ENCODE measurements at places on chromosomes 4 and X.

DNA sequence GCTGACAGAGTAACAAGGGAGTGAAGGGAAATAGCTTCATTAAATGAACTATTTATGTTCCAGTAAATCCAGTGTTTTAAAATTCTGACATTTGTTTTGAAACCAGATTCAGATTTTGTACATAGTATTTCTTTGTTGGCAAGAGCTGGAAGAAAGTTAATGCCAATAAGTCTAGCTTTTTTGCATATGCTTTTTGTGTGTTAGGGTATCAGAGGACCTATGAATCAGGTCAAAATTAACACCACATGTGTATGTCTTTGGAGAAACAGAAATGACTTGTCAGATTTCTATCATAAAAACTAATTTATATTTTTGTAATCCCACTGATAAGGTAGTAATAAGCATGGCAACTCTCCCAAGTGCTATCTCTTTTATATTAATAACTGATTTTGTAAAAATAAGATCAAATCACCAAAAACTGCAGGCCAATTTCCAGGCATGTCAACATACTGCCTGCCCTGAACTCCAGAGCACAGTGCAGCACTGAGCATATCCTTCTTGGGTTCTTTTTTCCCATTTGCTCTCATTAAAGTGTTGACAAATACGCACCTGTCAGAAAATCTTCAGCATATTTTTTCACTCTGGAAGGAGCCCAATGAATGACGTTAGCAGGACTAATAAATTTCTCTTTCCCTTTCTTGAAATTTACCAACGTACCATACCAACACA lies 65.5 kb downstream of the SH3RF1 start:
- DNase-seq = no peak

- DNase-seq = no peak
Measured at GRCh38 chrX:26352891-26353430, 137.0 kb downstream of the MAGEB5 start.

- no peak for DNase-seq
Measured at GRCh38 chrX:11375614-11376119, 82.5 kb downstream of the AMELX start.

GRCh38 chrX:124346877-124347241 lies 496 bp downstream of the SH2D1A start:
- no peak for DNase-seq

DNA sequence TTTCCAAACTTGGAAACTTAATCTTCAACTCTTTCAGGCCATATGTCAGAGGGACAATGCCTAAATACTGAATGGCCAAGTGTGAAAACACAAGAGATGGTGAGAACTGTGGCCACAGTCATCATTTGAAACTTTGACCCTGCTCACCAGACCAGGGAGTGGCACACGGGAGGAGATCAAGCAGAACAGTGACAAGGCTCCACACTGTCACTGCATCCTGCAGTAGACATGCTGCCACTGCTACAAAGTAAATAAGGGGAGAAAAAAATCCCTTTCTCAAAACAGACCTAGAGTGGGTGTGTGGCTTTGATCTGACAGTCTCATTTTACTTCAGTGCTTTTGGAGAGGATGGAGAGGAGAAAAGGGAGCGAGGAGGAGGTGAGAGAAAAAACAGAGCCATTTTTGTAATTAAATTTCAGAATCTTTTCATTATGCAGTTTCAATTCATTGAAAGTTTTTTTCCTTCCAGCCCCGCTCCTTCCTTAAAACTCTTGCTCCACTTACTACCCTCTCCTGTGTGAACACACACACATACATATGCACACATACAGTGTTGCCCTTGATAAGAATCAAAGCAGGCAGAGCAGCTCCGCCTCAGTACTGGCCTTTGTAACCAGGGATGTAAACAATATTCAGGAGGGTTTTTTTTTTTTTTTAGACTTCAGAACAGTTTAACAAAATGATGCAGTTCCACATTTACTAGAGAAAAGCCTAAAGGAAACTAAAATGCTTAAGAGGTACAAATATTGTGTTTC lies 34.4 kb downstream of the NEXMIF start:
- no peak for DNase-seq

GRCh38 chr4:109067508-109068235 lies 234.8 kb downstream of the COL25A1 start:
- DNase-seq = no peak

DNA sequence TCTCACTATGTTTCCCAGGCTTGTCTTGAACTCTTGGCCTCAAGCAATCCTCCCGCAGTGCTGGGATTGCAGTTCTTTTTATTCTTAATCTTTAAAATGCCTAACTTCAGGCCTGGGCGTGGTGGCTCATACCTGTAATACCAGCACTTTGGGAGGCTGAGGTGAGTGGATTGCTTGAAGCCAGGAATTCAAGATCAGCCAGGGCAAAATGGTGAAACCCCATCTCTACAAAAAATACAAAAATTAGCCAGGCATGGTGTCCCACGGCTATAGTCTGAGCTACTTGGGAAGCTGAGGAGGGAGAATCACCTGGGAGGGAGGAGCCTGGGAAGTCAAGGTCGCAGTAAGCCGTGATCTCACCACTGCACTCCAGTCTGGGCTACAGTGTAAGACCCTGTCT lies 45.9 kb downstream of the PLS3 start:
- DNase-seq = no peak

DNA sequence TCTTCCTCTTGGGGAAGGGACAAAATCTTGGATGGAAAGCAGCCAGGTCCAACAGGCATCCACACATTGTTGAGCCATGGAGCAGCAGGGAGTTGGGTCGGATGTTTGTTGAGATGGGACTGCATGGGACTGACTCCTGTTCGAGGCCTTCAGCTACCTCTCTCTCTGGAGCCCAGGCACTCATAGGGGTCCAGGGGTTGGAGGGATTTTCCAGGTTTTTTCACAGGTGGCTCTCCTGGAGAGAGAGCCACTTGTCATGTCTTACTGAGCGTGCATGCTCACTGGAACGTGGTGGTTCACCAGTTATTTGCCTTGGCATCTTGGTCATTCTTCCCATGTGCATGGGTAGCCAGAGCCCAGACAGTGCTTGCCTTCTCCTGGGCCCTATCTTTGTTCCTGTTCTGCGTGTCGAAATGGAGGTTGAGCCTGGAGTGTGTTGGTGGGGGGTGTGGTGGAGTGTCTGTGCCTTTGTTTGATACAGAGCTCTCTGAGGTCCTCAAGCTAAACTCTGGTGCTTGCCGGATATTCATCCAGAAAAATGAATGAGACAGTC lies 60.6 kb downstream of the NBDY start:
- no peak for DNase-seq

GRCh38 chrX:153633048-153633447 lies 14.0 kb upstream of the DUSP9 start:
- no peak for DNase-seq

DNA sequence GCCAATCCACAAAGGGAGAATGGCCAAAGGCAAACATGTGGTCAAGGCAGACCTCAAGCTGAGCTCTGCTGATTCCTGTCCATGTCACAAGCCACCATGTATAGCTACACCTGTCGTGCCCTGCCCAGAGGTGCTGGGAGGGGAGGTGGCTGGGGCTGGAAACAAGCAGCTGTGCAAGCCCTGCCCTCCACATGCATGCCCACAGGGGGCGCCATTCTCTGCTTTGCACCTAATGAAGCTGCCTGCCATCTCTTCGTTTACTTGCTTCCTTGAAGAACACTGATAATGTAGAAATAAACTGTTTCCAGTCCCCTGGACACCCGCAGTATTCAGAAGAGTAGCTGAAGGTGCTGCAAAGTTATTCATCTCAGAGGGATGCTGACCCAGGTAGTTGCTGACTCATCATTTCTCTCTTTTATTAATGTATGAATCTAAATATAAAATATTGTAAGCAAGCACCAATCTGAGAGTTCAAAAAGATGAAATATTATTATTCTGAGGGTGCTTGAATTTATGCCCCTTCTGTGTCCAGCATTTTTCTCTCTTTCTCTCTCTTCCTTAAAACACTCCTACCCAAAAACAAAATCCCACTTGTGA lies 278.6 kb downstream of the ADGRA3 start:
- no peak for DNase-seq

DNA sequence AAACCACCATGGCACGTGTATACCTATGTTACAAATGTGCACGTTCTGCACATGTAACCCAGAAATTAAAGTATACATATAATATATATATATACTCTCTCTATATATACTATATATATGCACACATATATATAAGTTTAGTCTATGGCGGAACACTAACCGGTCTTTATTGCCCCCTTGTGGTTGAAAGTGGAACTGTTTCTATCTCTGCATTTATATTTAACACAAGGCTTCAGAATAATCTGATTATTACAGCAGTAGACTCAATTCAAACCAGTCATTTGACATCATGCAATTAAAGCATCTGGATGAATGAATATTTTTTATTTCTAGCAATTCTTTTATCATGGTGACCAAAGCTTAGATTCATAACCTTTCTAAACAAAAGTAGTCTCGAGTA lies 14.6 kb downstream of the RAB9B start:
- no peak for DNase-seq

DNA sequence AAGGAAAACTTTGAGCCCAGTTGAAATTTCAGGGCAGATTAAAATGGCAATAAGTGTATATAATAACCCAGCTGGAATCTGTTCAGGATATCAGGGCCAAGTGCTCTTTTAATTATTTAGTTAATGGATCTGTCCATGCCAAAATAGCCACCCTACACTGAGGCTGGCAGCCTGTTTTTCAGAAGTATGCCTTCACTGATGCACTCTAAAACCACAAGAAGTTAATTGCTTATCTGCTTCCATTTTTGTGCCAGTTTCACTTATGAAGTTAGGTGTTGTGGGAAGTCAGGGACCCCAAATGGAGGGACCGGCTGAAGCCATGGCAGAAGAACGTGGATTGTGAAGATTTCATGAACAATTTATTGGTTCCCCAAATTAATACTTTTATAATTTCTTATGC lies 960.3 kb downstream of the C4orf33 start:
- DNase-seq = no peak

DNA sequence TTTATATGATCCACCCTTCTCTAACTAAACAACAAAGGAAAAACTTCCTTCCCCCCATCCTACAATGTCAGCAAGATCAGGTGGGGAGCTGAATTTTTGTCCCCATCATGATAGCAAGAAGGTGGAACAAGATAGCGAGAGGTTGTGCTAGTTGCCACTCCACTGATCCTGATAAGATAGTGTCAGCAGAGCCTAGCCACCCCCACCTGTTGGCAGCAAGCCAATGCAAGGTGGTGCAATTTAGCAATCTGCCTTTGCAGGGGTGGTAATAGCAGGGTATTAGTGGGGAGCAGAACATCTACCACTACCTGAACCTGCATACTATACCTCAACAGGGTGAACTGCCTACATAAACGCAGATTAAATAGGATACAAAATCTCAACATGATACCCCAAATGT lies 80.2 kb upstream of the MAMLD1 start:
- no peak for DNase-seq

- DNase-seq = peak; percentile 24
Measured at GRCh38 chr4:88382621-88383020, 4.0 kb downstream of the HERC6 start.

GRCh38 chr4:83317671-83318070 lies 17.0 kb downstream of the HPSE start:
- no peak for DNase-seq

GRCh38 chr4:139738846-139739613 lies 73.4 kb downstream of the MGST2 start:
- DNase-seq = no peak

DNA sequence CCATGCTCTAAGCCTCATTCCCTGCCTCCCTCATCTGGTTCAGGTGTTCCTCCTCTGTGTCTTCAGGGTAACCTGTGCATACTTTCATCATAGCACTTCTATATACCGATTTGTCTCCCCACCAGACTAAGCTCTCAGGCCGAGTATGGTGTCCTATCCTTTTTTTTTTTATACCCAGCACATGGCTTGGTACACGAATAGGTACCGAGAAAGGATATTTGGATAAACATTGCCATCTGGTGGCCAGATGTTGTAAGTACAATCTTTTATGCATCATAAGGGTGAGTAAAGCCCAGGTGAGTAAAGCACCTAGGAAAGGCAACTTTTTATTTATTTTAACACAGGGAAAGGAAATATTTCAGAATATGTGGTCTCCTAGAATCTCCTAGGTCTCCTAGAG lies 68.4 kb downstream of the MID2 start:
- no peak for DNase-seq

- DNase-seq = no peak
Measured at GRCh38 chr4:158782551-158783360, 13.9 kb downstream of the FNIP2 start.

Measured in stimulated activated CD8-positive, alpha-beta memory T cell treated with anti-CD3 and anti-CD28 coated beads, Interleukin-4, amount 100 ng/mL, for 1 hour (primary cell).